ENCODE measurements at places on chromosomes 3 and 15. TPM values are rescaled to one million over a fixed set of nuclear protein-coding genes. Genes with fewer than 3 reads are reported as not detected.
A peak's percentile ranks its signal among the peaks of the same experiment; 100 is the strongest.

- H3K4me3 ChIP-seq, result no peak overlapping the region
- H3K27me3 ChIP-seq, result no peaks in the 10 kb centered on the region
- H3K36me3 ChIP-seq, result peaks cover 5% of the 10 kb centered on the region
- DNase-seq, result no peak
Observed at GRCh38 chr3:31251083-31251482, 281.6 kb upstream of the STT3B start.

DNA sequence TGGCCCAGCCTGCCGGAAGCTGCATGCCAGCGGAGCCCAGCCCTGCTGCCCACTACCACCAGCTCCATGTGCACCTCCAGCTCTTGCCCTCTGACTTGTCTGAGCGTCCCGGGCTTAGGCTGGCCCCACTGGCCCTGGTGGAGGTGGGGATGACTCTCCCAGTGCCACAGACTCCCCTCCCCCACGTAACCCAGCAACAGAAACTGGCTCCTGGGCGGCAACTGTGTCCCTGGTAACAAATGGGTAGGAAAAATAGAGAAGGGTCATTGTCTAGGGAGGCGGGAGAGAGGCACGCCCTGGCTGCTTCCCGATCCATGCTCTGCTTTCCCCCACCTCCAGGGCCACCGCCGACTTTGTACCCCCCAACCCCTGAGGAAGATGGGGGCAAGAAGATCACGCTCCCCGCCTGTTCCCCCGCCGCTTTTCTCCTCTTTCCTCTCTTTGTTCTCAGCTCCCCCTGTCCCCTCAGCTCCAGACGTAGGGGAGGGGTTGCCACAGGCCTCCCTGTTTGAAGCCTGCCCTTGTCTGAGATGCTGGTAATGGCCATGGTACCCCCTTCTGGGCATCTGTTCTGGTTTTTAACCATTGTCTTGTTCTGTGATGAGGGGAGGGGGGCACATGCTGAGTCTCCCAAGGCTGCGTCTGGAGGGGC is 10.8 kb upstream of the SEMA3B start:
- peaks cover 12% of the 10 kb centered on the region for H3K36me3 ChIP-seq
- H3K4me3 ChIP-seq, result no peak overlapping the region
- peaks cover 29% of the 10 kb centered on the region for H3K4me1 ChIP-seq
- H3K27ac ChIP-seq, result peak overlapping the region; percentile 49

DNA sequence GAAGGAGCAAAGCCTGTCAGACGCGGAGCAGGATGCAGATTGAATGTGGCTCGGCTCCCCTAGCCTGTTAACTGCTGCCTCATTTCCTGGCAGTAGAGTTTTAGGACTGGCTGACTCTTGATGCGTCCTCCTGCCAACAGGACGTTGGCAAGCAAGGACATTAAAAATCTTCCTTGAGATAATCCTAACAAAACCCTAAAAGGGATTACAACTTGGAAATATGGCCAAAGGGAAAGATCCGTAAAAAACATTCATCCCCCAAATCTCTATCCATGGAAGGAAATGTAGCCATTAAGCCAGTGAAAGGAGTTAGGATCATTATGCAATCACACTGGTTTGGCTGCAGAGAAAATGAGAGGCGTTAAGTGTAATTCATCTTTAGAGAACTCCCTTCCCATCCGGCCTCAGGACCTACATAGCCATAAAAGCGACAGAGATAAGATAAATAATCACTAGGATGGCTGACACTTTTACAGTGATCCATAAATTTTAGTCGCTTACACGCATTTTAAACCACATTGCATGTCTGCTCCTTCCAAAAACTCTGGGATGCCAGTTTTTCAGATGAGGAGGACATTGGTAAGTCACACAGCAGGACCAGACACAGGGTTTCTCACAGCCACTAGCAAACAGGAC is 44.5 kb upstream of the C3orf80 start:
- H3K36me3 ChIP-seq, result no peaks in the 10 kb centered on the region
- peak overlapping the region; percentile 78 for H3K4me3 ChIP-seq
- H3K27ac ChIP-seq, result peak overlapping the region; percentile 89
- peaks cover 56% of the 10 kb centered on the region for H3K4me1 ChIP-seq
- H3K27me3 ChIP-seq, result no peaks in the 10 kb centered on the region
- DNase-seq, result peak; percentile 84

DNA sequence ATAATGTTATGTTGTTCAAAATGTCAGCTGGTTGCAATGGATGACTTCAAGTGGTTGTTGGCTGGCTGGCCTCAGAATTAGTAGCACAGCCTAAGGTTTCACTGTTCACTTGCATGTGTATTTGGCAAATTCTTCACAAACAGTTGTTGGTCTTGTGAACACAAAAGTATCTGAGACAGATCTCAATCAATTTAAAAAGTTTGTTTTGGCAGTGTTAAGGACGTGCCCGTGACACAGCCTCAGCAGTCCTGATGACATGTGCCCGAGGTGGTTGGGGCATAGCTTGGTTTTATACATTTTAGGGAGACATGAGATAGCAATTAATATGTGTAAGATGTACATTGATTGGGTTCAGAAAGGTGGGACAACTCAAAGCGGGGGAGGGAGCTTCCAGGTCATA is 436.0 kb downstream of the AGBL1 start:
- 0 out of 2 replicates have a peak, but pooled peaks cover 6% of the 10 kb centered on the region for H3K36me3 ChIP-seq
- no peaks in the 10 kb centered on the region for H3K4me1 ChIP-seq
- H3K4me3 ChIP-seq, result no peak overlapping the region
- H3K27ac ChIP-seq, result no peak overlapping the region
- no peak for DNase-seq
- no peaks in the 10 kb centered on the region for H3K27me3 ChIP-seq

The STAC gene
- total RNA-seq, result not detected

The KLHL40 gene
- not detected for total RNA-seq

- peaks cover 81% of the 10 kb centered on the region for H3K4me1 ChIP-seq
- peak overlapping the region; percentile 87 for H3K27ac ChIP-seq
- H3K27me3 ChIP-seq, result no peaks in the 10 kb centered on the region
- H3K36me3 ChIP-seq, result no peaks in the 10 kb centered on the region
- DNase-seq, result peak; percentile 13
Observed at GRCh38 chr3:34011171-34012101, 213.0 kb downstream of the PDCD6IP start.

DNA sequence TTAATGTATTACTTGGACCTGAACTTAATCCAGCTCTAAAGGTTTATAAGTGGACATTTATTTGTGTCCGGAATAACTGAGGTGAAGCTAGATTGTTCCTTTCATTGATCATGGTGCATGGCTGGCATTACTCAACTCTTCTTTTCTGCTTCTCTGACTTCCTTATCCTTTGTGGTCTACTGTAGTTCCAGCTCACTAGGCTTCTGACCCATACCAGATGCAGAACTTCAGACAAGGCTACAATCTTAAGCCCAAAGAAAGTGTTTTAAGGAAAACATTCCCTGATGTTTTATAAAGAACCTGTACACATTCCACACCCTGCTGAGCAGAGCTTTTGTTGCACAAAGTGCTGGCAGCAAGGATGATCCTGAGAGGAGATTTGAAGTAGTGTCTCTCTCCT is 250.8 kb upstream of the TGFBR2 start:
- no peak for DNase-seq
- no peaks in the 10 kb centered on the region for H3K27me3 ChIP-seq
- no peak overlapping the region for H3K27ac ChIP-seq

DNA sequence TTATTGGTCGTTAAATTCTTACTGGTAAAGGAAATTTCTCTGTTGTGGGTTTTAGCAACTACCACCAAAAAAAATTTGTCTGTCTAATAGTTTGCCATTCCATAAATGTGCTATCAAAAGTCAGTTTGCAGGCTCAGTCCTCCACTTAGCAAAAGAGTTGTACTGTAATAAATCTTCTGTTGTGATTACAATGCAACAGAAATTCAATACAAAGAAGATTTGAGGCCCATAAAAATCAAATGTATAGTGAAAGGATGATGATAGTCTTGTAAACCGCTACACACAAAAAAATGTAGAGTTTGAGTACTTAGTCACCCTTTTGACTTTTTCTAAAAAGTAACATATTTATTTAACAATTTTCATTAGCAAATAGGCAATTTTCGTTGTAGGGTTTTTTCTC is 251.7 kb downstream of the VGLL3 start:
- H3K27ac ChIP-seq, result no peak overlapping the region
- no peaks in the 10 kb centered on the region for H3K27me3 ChIP-seq
- H3K4me3 ChIP-seq, result no peak overlapping the region
- no peaks in the 10 kb centered on the region for H3K36me3 ChIP-seq
- no peak for DNase-seq

- H3K27ac ChIP-seq, result peak overlapping the region; percentile 96
- peaks cover 2% of the 10 kb centered on the region for H3K27me3 ChIP-seq
- H3K4me3 ChIP-seq, result peak overlapping the region; percentile 99
- DNase-seq, result no peak
- H3K36me3 ChIP-seq, result peaks cover 16% of the 10 kb centered on the region
Observed at GRCh38 chr15:50687302-50687902, 805 bp upstream of the TRPM7 start.

DNA sequence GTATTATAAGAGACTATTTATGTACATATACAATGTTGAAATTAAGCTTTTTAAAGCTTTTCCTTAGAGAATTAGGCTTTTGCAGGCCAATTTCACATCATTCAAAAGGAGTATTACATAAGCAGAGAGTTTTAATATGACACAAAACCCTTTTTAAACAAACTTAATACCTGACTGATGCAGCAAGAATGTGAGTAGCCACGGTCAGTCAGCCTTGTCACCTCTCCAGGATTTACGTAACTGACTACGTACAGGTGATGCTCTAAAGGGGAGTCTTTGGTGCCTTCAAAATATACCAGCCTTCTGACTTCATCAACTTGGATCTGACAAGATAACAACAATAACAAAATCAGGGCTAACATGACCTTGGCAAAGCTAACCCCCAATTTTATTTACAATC is 44.2 kb upstream of the IGDCC4 start:
- H3K4me3 ChIP-seq, result no peak overlapping the region
- no peak overlapping the region for H3K27ac ChIP-seq
- H3K27me3 ChIP-seq, result no peaks in the 10 kb centered on the region
- no peak for DNase-seq
- H3K36me3 ChIP-seq, result peaks cover 27% of the 10 kb centered on the region

GRCh38 chr3:136984837-136985236 is 27.1 kb downstream of the IL20RB start:
- H3K27ac ChIP-seq, result peak overlapping the region; percentile 58
- peaks cover 35% of the 10 kb centered on the region for H3K4me1 ChIP-seq
- peak overlapping the region; percentile 27 for H3K4me3 ChIP-seq
- H3K36me3 ChIP-seq, result peaks cover 8% of the 10 kb centered on the region
- peaks cover 4% of the 10 kb centered on the region for H3K27me3 ChIP-seq
- peak; percentile 55 for DNase-seq

GRCh38 chr3:73448761-73449301 is 175.9 kb downstream of the PDZRN3 start:
- H3K27me3 ChIP-seq, result no peaks in the 10 kb centered on the region
- no peak overlapping the region for H3K4me3 ChIP-seq
- H3K4me1 ChIP-seq, result peaks cover 5% of the 10 kb centered on the region
- DNase-seq, result no peak

The HMCES gene
- 29.6 TPM for total RNA-seq
